NCI-H187 (cell line): ENCODE measurements at places on chromosomes 3 and 15.

DNA sequence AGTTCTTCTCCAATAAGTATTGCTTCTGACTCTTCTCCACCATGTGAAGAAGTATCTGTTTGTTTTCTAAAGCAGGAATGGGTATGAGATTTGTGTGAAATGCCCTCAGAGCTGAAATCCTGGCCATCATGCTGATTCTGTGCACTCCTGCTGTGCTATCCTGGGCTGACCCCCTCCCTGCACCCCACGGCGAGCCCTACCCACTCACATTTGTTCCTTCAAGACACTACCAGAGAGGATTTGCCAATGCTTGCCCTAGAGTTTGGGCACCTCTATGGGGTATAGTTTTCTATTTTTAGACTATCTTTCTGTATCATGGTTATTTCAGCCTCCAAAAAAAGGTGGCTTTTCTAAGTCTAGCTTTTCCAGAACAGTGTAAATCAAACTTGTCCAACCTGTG, 18.5 kb downstream of the TXNRD3 start:
- DNase-seq, result no peak

GRCh38 chr3:142118911-142119310, 30.4 kb downstream of the TFDP2 start:
- DNase-seq, result no peak

GRCh38 chr3:134328846-134329245, 45.4 kb downstream of the AMOTL2 start:
- no peak for DNase-seq

DNA sequence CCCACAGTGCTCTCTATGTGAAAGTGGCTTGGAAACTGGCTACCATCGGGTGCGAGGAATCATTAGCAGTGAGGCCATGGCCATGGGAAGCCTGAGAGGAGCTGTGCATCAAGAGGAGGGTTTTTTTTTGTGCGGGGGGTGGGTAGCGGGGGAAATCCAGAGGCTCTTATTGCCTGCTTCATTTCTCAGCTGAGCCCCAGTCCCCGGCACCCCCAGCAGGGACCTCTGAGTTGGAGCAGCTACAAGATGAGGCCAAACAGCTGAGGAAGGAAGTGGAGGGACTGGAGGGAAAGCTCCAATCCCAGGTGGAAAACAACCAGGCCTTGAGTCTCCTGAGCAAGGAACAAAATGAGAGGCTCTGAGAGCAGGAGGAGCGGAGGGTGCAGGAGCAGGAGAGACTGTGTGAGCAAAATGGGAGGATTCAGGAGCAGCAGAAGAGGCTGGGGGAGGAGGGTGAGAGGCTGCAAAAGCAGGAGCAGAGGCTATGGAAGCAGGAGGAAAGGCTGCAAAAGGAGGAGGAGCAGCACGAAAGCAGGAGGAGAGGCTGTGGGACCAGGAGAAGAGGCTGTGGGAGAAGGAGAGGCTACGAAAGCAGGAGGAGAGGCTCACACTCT, 76.7 kb downstream of the ADAMTS7 start:
- DNase-seq, result no peak

- no peak for DNase-seq
These were observed 783 bp downstream of the ITIH1 start for GRCh38 chr3:52777959-52778805.

GRCh38 chr15:43774062-43774461, 2.7 kb downstream of the ELL3 start:
- DNase-seq, result no peak

DNA sequence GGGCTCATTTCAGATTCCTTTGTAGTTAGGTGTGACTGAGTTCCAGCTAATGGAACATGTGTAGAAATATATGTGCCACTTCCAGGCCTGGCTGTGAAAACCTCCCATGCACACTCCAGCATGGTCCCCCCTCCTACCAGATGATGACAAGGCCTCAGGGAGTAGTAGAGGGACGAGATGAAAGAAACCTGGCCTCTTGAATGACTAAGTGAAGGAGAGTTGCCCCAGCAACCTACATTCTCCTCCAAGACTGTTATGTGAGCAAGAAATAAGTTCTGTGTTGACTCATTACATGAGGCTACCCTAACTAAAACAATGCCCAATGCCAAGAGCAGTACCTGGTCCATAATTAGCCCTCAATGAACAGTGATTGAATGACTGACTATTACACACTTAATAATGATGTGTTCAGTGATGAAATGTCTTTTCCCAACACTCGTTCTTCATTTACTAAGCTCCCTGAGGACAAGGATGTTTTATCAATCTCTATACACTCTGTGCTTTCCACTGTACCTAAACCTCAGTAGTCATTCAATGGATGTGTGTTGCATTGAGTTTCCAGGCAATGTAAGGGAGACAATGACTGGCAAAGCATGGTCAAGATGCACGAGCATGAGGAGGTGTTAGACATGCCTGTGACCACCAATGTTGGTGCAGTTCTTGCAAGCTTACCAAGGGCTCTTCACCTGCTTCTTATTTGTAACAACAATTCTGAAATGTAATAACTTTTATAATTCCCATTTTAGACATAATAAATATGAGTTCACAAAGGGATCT, 62.0 kb upstream of the BCL6 start:
- no peak for DNase-seq

GRCh38 chr3:158809642-158810041, 7.8 kb downstream of the MFSD1 start:
- DNase-seq, result no peak

DNA sequence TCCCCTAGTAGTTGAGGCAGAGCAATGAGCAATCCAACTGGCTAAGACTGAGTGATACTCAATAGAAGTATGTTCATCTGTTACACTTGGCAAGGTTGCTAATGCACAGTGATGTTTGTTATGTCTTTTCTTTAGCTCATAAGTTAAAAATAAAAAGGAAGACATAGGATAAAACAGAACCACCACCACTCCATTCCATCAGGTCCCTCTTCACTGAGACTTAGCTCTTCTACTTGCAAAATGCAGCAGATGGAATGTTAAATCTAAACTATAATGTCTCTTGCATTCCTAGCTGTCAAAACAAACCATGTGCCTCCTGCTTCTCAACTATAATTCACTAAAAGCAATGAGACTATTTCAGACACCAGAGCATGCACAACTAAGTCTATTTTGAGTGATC, 265.6 kb upstream of the UBE2E2 start:
- DNase-seq, result no peak

GRCh38 chr3:111737706-111738086, 121.4 kb upstream of the PHLDB2 start:
- no peak for DNase-seq

- DNase-seq, result no peak
These were observed 2.6 kb downstream of the TIMMDC1 start for GRCh38 chr3:119500901-119501300.
